ENCODE measurements at places on chromosomes 7 and 10.

DNA sequence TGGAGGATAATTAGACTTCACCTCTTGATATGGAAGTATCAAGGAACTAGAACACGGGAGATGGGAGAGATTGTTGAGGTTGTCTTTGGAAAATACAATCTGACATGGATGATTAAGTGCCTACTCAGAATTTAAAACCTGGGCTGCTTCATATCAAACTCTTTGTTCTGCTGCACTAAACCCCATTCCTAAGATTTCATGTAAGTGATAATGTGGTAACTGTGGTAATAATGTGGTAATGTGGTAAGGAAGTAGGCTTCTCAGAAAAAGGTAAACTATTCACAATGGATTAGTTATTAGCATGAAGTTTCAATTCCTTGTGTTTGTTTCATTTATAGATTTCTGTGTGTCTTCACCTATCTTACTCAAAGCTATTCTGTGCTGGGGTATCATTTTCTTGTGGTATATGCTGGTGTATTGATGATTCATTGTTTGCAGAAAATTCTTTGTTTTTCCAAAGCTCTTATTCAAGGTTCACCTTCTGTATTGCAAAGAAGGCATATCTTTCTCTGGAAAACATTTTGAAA lies 129.9 kb upstream of the TAC1 start:
- DNase-seq: no peak

DNA sequence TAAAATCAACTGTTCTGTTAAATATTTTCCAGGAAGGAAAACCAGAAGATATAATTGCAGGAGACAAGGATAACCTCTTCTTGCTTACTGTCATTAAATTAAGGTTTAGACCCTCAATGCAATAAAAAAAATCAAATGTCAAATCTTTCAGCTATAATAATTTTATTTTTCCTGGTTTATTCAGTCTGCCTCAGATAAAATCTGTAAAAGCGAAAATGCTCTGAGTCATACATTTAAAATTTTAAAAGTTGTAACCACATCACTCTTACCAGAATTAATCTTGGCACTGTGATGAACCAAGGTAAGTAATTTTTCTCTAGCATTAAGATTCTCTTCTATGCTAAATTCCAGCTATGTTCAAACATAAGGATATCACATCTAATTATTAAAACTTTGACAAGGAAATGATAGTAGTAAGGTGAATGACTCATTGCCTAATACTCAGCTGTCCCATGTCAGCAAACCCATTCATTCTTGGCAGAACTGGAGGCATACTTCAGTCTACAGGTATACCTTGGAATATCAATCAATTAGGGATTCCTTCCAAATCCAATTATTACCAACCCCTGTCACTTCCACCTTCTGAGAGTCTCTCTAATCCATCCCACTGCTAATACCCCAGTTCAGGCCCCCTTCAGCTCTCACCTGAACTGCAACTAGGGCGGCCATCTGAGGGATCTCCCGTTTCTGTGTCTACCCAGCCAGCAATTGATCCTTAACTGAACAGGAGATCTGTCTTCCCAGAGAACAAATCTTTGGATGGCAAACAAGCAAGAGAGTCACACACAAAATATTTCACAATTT lies 434.1 kb downstream of the GRM8 start:
- DNase-seq: no peak

- no peak for DNase-seq
Observed at GRCh38 chr7:17915796-17916195, 24.5 kb downstream of the SNX13 start.

- DNase-seq: no peak
Observed at GRCh38 chr7:6482307-6482706, 34.6 kb upstream of the DAGLB start.

DNA sequence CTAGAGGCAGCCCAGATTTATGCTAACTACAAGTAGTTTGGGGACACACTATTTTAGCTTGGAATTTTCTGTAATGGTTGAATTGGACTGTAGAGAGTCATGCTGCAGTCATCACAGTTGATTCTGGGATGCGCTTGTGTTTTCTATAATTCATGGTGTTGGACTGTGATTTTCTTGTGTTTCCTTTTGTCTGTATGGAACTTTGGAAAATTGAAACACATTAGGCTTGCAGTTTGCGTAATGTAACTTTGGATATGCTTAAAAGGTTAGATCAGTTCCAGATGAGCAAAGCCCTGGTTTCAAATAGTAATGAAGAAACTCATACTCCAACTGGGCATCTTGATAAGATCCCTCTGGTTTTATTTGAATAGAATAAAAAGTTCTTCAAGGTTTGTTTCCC lies 502.2 kb downstream of the ARL4A start:
- DNase-seq: no peak

DNA sequence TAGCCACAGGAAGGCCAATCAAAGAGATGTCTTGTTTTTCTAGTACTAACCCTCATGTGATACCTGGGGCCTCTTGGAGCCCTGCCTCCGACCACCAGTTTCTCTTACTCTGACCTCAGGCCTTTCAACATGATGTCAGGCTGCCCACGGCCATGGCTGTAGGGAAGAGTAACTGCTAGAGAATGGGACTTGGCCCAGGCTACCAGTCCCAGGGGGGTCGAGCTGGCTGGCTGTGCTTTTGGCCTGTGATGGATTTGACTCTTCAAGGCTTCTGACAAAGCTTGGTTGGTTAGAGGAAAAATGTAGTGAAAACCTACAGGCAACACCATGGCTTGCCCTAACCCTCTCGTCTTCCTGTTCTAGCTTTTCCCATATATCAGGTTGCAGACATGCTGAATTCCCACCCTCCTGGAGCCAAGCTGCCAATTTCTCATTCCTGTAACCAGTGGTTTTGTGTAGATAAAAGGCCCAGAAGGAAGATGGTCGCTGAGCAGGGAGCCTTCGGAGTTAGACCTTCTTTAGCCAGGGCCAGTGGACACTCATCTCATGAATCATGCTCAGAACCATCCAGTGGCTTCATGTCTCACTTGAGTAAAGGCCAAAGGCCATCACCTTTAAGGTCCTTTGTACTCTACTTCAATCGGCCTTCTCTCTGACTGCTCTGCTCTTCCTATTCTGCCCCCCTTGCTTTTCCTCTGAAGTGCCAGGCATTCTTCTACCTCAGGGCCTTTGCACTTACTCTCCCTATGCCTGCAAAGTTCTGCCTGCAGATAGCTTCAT lies 19.7 kb downstream of the SUFU start:
- no peak for DNase-seq

DNA sequence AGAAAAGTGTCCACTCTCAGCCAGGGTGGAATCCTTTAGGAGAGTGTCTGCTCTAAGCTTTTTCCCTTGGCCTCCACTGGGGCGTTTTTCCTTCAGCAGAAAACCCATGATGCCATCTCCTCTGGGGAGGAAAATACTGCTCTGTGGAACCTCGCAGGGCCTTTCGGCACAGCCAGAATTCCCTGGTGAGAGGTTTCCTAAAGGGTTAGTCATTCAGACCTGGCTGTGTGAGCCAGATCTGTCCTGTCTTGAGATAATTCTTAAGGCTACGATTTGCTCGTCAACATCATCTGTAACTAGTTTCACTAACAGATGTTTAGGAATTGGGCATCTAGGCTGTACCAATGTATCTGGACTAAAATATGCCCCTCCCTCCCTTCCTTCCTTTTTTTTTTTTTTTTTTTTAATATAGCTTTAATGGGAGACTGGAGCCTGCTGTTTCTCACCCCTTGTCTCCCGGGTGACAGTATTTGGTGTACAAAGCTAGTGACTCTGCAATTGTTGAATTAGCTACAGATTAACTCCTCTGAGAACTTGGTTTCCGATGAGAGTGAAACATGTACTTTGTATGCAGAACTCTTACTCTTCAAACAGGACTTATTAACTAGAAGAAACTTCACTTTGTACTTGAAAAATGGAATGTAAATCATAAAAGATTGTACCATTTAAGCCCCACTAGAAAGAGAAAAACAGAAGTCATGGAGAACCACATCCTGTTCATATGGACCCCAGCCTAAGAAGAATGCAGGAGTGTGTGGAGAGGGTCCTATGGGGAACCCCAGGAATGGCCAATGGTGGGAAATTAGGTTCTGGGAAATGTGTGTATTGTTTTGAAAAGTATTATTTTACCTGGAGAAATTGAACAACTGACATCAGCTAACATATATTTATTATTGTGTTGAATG lies 230.9 kb downstream of the CAMK1D start:
- no peak for DNase-seq

DNA sequence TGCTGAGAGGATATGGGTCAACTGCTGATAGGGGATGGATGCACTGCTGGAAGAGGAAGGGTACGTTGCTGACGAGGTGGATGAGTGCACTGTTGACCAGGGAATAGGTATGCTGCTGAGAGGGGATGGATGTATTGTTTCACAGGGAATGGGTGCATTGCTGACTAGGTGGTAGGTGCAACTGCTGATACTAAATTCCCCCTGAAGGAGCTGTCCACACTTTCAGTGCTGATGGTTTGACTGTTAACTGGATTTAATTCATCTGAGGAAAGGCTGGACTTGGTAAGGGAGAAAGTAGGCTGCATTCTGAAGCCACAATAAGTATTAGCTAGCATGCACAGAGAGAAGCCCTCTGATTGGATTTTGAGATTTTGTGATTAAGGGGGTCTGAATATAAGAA lies 1196.8 kb upstream of the PHF14 start:
- no peak for DNase-seq

GRCh38 chr10:66836057-66836456 lies 89.8 kb upstream of the LRRTM3 start:
- no peak for DNase-seq

- no peak for DNase-seq
Observed at GRCh38 chr7:12820777-12821176, 133.3 kb downstream of the ARL4A start.

- no peak for DNase-seq
Observed at GRCh38 chr7:26165950-26166683, 14.1 kb downstream of the NFE2L3 start.

DNA sequence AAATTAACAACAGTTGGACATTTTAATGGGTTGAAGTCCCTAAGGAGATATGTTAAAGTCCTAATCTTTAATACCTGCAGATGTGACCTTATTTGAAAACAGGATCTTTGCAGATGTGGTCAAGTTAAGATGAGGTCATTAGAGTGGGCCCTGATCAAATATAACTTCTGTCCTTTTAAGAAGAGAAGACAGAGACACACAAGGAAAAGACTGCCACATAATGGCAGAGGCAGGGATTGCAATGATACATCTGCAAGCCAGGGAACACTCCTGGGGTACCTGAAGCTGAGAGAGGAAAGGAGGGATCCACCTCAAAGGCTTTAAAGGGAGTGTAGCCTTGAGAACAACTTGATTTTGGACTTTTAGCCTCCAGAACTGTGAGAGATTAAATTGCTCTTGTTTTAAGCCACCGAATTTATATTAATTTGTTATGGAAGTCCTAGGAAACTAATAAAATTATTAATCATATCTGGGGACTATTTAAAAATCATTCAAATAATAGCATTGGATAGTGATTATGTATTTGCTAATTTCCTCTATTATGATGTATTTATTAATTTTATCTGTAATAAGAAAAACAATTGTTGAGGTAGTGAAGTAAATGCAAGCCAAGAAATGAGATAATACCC lies 700.0 kb upstream of the PCDH15 start:
- DNase-seq: no peak

- no peak for DNase-seq
Observed at GRCh38 chr10:125555267-125555666, 127.7 kb downstream of the TEX36 start.

GRCh38 chr10:78594559-78595268 lies 474.1 kb upstream of the ZMIZ1 start:
- no peak for DNase-seq

DNA sequence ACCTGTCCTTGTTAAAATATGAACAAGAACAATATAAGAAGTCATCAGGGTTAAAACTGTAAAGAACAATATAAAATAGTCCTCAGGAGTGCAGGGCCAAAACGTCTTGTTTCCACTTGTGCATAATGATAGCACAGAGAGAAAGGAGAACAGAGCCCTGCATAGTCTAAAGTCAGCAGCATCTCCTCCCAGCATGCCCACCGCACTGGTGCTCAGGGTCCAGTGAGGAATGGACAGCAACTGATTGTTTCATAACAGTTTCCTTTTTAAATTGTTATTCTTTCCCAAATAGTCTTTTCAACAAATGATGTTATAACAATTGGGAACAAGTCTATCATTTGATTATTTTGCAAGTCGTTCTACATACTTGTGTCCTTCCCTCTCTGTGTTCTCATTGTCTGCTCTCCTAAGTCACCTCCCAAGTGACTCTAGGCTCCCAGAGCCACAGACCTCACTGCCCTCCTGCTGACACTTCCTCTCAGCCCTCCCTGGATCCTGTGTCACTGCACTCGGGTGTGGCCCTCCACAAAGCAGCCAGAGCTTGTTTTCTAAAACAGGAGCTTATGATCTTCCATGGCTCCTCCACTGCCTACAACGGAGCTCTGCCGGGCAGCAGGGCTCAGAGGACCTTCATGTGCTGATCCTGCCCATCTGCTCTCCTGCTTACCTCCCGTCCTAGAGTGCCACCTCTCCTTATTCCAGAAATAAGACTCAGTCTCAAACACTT lies 27.6 kb downstream of the COBL start:
- no peak for DNase-seq

- no peak for DNase-seq
Observed at GRCh38 chr7:762885-763284, 35.8 kb upstream of the PRKAR1B start.

- no peak for DNase-seq
Observed at GRCh38 chr7:35025369-35025870, 11.9 kb downstream of the DPY19L1 start.

GRCh38 chr10:126838316-126838715 lies 66.9 kb upstream of the DOCK1 start:
- DNase-seq: no peak

GRCh38 chr7:98866765-98867164 lies 3.0 kb downstream of the TMEM130 start:
- DNase-seq: no peak

DNA sequence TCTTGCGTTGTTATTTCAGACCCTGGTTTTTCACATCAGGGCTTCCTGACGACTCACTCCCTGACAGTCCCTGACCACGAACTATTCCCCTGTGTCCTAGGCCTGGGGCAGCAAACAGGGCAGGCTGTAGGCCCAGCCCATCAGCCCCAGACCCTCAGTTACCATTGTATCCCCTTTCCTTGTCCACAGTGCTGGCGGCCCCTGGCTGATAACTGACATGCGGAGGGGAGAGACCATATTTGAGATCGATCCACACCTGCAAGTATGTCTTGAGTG lies 50.5 kb upstream of the TRIM8 start:
- no peak for DNase-seq

DNA sequence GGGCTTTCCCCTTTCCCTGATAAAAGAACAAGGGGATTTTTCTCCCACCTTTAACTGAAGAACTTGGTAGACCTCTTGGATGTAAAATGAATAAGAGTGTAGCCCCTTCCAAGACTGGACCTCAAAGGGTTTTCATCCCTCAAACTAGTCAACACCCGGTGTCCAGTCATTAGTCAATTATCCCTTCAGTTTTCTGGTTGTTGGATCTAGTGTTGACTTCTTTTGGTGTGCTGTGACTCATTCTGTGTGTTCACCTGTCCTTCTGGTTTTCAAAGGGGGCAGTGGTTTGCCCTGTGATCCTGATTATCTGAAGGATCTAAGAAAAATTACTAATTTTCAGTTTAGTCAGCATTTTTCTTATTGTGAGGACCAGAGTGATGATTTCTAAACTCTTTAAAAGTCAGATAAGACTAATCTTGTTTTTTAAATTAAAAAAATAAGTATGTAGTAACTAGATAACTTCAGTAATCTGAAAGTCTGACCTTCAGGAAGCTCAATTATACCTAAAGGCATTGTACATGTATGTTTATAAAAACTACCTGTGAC lies 583.5 kb downstream of the CNTNAP2 start:
- DNase-seq: no peak

- DNase-seq: no peak
Observed at GRCh38 chr10:117807441-117807840, 239.3 kb downstream of the RAB11FIP2 start.

- peak; percentile 68 for DNase-seq
Observed at GRCh38 chr10:5292196-5292735, 72.5 kb upstream of the UCN3 start.

Data from CD4-positive, alpha-beta T cell treated with Interleukin-12 subunit alpha and Interleukin-12 subunit beta, for 1 hour (primary cell).